ENCODE measurements at places on chromosomes 5 and 9.

- DNase-seq = no peak
Measured at GRCh38 chr9:2639786-2640185, 18.2 kb downstream of the VLDLR start.

DNA sequence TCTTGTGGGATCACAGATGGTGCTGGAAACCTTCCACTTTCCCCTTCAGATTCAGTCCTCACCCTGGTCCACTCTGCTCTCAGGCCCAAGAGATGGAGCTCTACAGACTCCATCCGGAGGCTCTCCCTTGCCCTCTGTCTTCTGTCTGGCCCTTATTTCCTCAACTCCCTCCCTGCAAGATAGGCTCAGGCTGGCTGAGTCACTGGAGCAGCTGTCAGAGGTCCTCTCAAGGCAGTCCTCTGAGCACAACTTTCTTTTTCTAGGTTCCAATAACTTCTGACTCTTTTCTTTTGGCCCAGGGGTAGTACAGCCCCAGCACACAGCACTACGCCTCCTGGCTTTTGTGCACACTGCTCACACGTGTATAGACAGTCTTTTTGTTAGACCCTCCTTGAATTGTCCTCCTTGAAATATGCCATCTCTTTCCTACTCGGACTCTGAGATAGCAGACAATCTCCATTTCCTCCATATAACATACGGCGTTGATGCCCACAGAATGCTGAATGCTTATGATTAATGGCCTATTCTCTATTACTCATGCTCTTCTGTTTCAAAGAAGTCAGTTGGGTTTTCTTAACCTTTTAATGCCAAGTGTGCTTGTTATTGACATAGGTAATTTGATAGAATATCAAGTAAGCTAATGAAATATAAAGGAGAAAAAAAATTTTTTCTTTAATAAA is 193.1 kb downstream of the SLC12A2 start:
- DNase-seq = no peak

DNA sequence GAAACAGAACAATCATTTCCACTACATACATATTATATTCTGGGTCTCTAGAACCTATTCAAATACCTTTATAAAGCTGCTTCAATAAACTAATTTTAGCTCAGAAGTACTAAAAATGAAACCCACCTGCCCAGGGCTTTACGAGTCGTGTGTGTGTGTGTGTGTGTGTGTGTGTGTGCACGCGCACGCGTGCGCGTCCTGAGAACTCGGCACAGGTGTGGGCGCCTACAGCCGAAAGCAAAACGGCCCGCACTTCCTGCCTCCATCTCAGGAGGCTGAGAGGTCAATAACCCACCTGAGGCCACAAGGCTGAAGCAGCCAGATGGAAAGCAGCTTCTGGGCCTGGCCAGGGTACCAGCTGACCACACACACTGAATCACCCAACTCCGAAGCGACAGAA is 3.0 kb downstream of the CLPTM1L start:
- DNase-seq = no peak

DNA sequence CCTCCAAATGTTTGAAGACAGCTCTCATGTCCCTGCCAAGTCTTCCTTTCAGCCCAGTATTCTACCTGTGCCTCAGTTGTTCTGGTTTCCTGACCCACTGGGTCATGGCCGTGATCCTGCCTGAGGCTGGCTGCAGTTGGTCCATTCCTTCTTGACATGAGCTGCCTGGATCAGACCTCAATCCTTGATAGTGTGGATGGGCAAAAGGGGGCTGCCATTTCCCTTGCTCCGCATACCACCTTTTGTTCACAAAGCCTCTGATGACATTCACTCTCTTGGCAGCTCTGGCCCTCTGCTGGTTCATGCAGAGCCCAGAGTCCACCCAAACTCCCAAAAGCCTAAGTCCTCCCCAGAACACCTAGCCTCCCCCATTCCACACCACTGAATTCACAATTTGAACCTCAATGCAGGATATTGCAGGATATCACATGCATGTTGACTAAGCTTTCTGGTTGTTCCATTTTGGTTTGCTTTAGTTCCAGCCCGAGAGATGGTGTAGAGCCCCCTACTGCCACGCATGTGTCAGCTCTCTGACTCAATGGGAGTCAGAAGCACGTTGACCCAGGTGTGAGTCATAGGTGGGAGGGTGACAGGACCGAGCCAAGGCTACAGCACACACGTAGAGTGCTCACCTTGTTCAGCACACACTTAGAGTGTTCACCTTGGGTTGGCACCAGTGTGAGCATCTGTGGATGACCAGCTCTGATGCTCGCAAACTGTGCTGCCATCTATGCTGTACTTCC is 137.2 kb downstream of the MTX3 start:
- DNase-seq = no peak

DNA sequence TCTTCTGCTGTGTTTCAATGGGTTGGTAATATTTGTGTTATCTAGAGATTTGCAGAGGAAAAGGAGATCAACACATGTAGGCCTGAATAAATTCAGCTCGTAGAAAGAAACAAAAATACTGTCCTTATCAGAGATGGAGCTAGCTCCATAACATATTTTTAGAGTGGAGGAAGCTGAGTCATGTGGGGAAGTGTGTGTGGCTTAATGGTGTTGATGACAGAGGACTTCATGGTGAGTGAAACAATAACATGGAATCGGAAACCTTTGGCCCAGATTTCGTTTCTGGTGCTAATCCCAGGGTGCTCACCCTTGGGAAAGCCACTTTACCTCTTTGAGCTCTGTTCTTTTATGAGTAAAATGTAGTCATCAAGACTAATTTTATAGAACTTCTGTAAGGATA is 825.0 kb downstream of the TLR4 start:
- DNase-seq = peak; percentile 23

DNA sequence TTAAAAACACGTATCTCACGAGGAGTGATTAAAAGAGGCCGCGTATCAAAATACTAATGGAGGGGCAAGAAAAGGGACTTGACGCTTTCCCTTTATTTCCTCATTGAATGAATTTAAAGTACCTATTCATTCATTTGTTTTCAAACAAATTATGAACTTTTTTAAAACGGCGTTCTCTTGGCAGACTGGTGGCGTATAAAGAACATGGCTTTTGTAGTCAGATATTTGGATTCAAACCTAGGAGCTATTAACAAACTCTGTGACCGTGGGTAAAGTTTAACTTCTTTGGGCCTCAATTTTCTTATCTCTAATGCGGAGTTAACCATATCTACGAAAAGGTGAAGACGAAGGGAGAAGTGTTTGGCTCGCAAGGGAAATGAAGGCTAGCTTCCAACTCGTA is 876 bp downstream of the CAAP1 start:
- no peak for DNase-seq
